ENCODE measurements at places on chromosomes 1 and 21.

DNA sequence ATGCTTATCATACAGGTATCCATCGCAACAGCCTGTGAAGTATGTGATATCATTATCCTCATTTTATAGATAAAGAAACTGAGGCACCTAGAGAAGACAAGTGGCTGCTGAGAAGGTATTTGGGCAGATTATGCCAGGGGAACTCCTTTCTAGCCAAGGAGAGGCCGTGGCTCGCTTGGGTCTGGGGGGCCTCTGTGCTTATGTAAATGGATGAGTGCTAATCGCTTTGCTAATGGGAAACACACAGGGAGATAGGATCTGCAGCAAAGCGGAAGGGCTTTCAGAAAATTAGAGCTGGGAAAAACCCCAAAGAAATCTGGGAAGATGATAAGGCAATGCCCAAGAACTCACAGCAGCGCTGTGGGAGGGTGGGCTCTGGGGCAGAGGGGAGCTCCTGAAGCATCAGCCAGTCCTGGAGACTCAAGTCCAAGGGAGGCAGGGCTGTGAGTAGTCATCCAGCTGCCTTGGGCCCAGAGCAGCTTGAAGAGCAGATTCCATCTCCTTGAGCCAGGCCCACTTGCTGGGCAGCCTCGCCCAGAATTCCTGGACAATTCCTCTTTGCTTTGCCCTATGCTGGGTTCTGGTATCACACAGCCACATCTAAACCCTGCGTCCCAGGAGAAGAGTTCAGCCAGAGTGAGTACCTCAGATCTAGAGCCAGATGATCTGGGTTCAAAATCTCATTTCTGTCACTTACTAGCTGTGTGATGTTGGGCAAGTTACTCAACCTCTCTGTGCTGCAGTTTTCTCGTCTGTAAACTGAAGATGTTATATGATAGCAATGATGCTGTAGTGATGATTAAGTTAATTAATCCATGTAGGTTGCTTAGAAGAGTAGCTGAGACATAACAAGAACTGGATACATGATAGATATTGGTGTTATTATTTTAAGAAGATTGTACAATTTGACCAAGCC lies 36.7 kb downstream of the FOXD2 start:
- no peak for DNase-seq

GRCh38 chr1:184032930-184033418 lies 4.6 kb downstream of the COLGALT2 start:
- DNase-seq = no peak

- DNase-seq = no peak
Measured at GRCh38 chr1:87104945-87105344, 190.5 kb downstream of the HS2ST1 start.

GRCh38 chr1:36857754-36858153 lies 176.6 kb downstream of the GRIK3 start:
- DNase-seq = no peak

- DNase-seq = no peak
Measured at GRCh38 chr1:98651116-98651632, 10.3 kb upstream of the SNX7 start.

Data from central memory CD8-positive, alpha-beta T cell (primary cell).